NCI-H2081 treated with DMSO at 0.1 percent for 48 hours (cell line): ENCODE measurements at places on chromosomes 12 and 14.

DNA sequence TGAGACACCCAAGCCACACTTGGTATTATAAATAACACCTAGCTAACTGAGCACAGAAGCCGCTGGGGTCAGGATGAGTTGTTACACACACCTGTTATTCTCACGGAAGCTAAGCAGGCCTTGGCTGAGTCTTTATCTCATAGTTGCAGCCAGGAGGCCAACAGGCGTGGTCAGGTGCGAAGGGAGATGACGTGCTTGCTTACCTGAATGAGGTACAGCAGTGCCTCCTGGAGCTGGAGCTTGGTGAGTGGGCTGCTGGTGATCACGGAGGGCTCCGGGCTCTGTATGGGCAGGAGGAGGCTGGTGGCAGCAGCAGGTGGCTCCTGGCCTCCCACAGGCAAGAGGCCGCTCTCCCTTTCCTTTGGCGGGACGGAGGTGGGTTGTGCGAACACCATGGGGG is 30.4 kb upstream of the CACNA2D4 start:
- no peak for DNase-seq

DNA sequence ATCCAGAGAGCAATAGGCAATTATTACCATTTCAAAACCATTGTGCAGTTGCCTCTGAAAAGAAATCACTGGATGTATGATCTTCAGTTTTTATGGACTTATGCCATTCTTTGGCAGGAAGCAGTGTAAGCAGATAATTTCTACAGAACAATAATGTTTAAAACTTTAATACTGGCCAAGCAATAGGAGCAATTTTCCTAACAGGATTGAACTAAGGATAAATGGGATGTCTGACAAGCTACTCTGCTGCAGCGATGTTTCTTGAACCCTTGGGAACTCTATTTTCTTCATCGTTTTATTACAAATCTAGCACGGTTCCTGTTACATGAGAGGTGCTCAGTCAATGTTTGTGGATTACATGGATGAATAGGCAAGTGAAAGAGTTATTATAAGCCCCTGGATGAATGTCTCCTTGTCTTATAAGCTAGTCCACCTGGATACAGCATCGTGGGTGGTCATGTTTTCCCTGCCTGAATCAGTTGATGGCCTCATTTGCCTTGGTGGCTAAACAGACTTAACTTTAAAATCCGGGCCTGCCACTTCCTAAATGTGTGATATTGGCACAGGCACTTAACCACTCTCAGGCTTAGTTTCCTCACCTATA is 68.2 kb upstream of the MDM1 start:
- peak; percentile 75 for DNase-seq

GRCh38 chr12:86139671-86140070 is 116.5 kb downstream of the MGAT4C start:
- no peak for DNase-seq

DNA sequence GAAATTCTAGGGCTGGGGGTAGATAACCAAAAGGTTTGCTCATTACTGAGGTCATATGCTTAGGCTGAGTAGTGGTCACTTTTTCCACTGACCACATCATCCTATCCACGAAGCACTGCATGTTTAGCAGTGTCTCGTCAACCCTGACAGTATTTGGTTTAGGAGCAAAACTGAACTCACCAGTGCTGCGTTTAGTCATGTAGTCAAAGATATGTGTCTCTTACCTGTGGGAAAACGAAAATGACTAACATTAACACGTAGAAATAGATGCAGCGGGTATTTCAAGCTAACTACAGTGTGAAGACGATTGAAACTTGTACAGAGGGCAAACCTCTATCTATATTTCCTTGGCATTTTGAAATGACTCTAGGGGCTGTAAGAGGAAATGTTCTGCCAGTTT is 34.6 kb downstream of the MTHFD1 start:
- no peak for DNase-seq

GRCh38 chr12:47237751-47238211 is 158.0 kb upstream of the AMIGO2 start:
- no peak for DNase-seq

GRCh38 chr12:6200256-6201212 is at the start of gene CD9:
Gene CD9, plus strand, starts transcription at chr12:6200400. Its CDS starts 100 bp downstream, at chr12:6200500.
- no peak for DNase-seq

DNA sequence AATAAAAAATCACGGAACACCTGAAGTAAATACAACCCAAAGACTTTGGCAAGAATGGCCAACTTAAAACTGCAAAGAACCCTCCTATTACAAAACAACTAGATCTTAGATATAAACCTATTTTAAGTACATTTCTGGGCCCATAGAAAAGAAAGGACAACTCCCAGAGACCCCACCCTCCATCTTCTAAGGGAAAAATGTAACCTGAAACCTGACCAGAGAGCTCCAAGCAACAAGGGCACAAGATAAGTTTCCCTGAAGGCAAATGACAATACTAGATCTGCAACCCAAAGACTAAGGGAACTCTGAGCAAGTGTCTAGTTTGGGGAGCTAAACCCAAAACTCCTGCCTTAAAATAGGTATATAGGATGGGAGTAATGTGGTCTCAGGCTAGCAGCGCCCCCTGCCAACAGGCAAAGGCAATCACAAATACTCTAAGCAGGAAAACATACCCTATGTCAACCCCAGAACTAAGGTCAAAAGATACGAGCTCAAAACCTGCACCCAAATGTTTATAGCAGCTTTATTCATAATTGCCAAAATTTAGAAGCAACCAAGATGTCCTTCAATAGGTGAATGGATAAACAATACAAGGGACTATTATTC is 218.9 kb downstream of the ITPR2 start:
- DNase-seq: no peak

- DNase-seq: no peak
These were observed 32.3 kb downstream of the GIT2 start for GRCh38 chr12:109963743-109964429.

GRCh38 chr12:42420395-42420794 is 94.4 kb downstream of the PPHLN1 start:
- DNase-seq: no peak

DNA sequence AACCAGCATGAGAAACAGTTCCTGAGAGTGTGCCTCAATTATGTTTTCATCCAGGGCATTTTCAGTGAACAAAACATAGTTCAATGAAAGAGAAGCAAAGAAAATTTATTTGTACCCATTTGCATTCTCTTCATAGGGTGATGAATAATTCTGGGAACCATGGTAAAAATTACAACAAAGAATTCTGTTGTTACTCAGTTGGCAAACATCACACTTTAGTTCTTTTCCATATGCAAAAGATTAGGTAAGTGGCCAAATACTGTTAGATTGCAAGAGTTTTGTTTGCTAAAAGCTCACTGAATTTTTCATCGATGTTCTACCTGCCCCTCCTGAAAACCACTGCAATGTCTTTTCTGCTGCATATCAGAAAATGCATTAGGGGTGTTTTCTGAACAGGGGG is 132.4 kb upstream of the RGS6 start:
- no peak for DNase-seq

DNA sequence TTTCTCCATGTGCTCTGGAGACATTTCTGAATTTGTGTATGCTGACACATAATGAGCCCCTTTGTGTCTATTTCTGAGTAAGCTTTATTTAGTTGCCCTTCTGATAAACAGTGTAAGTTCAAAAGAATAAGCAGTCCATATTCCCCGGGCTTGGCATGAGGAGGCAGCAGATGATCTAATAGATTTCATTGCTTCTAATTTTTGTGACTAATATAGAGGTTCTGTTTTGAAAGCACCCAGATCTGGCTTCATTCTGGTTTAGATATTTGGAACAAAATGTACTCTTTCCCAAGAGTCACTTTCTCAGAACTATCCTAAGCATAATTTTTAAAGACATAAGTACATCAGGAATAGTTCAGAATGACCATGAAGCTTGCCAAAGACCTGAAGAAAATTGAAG is 290.9 kb downstream of the BTG1 start:
- DNase-seq: no peak

DNA sequence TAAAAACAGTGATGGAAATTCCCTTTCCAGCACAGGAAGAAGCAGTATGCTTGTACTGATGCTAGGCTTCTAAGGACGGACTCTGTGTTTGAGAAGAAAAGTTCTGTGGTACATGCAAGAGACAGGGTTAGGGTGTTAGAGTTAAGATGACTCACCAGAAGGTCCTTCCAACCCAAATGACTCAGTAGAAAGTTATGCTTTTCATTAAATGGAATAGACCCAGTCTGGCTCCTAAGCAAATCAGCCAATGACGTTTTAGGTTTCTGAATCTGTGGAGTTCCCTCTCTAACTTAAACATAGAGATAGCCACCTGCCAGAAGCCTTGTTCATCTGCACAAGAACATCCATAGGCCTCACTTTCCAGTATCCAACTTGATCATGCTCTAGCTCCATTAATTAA is 5.7 kb downstream of the PTHLH start:
- DNase-seq: no peak

- peak; percentile 35 for DNase-seq
These were observed at the start of gene KCNH5 for GRCh38 chr14:63045234-63045611. Gene KCNH5, minus strand, starts transcription at chr14:63045458. Its CDS starts 272 bp downstream, at chr14:63045186.

- DNase-seq: no peak
These were observed 79.4 kb upstream of the DCN start for GRCh38 chr12:91261820-91262676.

DNA sequence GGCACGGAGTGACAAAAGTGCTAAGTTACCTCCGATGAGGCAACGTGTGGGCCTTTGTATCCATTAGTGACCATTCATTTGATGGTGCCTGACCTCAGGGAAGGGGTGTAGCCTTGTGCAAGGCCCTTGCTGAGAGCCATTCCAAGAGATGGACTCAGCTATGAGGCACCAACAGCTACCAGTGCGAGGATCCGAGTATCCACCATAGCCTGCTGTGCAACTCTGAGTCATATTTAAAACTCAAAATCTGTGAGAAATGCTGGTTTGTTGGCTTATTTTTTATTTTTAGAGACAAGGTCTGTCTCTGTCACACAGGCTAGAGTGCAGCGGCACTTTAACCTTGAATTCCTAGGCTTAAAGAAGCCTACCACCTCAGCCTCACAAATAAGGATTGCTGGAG is 25.1 kb upstream of the WNK1 start:
- no peak for DNase-seq

- no peak for DNase-seq
These were observed 19.8 kb downstream of the XRCC3 start for GRCh38 chr14:103695296-103696069.

DNA sequence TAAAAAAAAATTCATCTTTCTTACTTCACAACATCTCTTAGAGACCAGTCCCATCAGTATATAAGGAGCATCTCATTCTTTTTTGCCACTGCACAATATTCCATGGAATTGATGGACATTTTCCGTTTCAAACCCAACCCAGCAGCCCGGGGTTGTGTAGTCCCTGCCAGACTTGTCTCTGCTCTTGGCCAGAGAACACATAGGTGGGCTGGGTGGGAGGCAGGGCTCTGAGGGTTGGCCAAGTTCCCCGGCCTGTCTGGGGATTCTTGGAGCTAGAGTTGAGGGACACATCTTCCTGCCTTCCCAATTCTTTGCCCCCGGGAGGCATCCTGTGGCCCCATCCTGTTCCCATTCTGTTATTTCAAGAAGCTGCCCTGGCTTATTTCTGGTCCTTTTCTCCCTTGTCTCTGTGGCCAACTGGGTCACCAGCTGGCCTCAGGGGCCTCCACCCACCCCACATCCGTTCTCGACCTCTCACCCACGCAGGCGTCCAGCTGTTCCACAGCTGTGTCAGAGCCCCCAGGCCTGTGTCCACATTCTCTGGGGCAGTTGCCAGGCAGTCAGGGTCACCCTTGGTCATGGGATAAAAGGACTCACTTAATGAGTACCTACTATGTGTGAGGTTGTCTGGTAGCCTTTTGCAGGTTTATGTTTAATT is 52.0 kb upstream of the CCDC63 start:
- DNase-seq: no peak

- DNase-seq: no peak
These were observed 6.5 kb downstream of the KRT5 start for GRCh38 chr12:52513736-52514135.

DNA sequence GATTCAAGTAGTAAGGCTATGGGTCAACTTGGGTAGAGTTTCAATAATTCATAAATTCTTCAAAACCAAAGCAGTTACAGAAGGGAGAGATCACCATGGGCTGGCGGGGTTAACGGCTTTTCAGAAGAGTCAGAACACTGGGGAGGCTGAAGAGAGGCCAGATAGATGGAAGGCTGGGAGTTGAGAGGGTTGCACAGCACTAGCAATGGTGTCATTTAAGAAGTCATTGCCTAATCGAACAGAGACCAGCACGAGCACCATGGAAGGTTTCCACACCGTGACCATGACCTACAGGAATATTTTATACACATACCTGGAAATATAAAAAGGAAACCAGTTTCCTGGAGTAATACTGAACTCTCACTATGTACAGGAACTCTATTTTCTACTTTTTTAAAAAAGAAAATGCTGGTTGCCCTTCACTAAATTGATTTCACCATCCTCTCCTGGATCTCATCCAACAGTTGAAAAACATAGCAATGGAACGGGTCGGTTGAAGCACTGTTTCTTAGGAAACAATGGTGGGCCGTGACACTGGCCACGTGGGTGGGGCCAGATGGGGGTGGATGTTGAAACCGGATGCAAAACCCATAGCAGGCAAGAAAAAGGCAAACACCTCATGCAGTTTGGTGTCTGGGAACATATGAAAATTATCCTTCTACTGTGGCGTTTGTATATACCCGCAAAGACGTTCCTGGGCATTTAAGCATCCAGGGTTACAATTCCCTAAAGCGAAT is 38.0 kb upstream of the RIN3 start:
- DNase-seq: no peak

- DNase-seq: no peak
These were observed 37.7 kb downstream of the RIN3 start for GRCh38 chr14:92551044-92551841.

DNA sequence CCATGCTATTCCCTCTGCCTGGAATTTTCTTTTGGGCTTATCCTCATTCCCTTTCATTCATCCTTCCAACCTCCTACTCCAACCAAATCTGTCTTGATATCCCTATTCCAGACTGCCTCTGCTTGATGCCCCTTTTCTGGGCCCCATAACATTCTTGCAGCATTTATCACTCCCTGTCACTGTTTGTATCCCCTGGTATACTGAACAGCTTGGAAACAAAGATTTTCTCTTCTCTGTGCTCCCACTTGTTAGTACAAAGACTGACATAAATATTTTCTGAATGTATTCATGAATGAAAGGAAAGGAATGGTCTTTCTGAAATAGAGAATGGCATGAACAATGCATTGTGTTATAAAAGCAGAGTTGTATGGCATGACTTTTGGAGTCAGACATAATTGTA is 7.5 kb downstream of the IRAK4 start:
- no peak for DNase-seq

- DNase-seq: no peak
These were observed 19.1 kb downstream of the PCNX1 start for GRCh38 chr14:70926235-70926830.

DNA sequence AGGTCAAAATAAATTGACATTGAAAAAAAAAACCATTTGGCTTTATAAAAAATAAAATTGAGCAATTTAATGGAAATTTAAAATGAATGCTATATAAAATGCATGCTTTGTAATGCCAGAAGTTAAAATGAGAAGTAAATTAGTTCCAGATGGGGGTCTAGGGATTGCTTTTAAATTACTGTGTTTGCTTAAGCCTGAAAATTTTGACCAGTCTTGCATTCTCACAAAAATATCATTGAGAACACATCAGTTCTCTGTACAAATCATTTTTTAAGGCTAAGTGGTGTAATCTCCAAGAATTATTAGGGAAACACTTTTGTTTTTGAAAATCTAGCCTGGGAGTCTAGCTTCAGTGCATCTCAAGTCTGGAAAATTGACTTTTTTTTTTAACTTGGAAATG is 90.7 kb downstream of the RERG start:
- no peak for DNase-seq

GRCh38 chr12:31834150-31834549 is 105.3 kb upstream of the AMN1 start:
- DNase-seq: no peak

GRCh38 chr12:57672801-57673200 is 21.1 kb upstream of the OS9 start:
- DNase-seq: no peak
